ENCODE measurements at places on chromosomes 11 and 22. TPM values are rescaled to one million over a fixed set of nuclear protein-coding genes. Genes with fewer than 3 reads are reported as not detected.

- no peak for DNase-seq
Observed at GRCh38 chr11:94309757-94310156, 5.4 kb downstream of the IZUMO1R start.

CCT8L2 gene
- total RNA-seq = not detected

GRCh38 chr11:35919244-35919643, 24.6 kb upstream of the LDLRAD3 start:
- peak; percentile 71 for DNase-seq

- DNase-seq = no peak
Observed at GRCh38 chr11:129728581-129728980, 87.1 kb upstream of the TMEM45B start.

DNA sequence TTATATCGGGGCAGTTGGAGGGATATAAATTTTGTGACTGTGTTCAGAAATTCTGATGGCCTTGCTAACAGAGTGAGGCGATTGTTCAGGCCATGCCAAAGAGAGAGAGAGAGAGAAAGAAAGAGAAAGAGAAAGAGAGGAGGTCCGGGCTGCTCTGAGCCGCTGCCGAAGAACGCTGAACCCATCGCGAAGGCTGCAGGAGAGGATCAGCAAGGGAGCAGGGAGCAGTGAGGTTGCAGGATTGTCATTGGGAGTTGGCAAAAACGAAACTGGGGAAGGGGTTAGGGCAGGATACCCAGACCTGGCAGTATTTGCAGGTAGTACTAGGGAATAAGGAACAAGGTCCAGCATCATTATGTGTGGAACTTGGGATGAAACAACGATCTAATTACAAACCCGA, 537.1 kb downstream of the INSC start:
- DNase-seq = no peak

CNTN5 gene
- total RNA-seq = 0.57 TPM

DNA sequence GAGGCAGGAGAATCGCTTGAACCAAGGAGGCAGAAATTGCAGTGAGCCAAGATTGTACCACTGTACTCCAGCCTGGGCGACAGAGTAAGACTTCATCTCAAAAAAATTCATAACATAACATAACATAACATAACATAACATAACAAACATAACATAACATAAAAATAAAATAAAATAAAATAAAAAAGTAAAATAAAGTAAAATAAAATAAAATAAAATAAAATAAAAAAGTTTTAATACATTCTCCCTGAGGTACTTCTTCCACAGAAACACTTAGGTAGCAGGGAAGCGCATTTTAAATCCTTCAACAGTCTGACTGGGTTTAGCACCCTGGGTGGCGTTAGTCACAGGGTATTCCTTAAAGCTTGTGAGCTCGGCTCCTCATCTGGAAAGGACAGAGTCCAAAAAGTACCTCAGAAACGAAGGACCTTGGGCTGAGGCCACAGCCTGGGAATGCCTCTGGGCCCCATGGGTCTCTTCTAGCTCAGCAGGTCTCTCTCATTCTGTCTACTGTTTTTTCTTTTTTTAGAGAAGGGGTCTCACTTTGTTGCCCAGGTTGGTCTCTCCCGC, 41.7 kb downstream of the MICAL3 start:
- DNase-seq = no peak
